ENCODE measurements at places on chromosomes 6 and 20.
A peak's percentile ranks its signal among the peaks of the same experiment; 100 is the strongest.

GRCh38 chr6:7000825-7001777 lies 106.7 kb upstream of the RREB1 start:
- DNase-seq = no peak

DNA sequence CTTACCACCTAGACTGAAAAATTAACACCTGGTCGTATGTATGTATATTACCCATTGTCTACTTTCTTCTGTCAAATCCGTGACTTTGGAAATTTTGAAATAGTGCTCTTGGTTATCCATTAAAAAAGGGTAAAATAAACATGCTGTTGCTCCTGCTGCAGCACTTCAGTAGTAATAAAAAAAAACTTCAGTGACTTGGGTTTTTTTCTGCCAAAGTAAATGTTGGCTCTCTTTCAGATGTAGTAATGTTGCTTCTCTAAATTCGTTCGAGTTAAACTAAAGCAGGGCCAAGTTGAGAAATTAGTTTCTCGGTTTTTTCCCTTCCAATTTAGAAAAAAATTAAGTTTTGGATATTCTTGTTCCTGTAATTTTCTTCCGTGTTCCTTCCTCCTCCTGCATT lies 34.2 kb downstream of the JARID2 start:
- DNase-seq = no peak

- peak; percentile 28 for DNase-seq
Observed at GRCh38 chr6:14876778-14877613, 368.9 kb upstream of the JARID2 start.

DNA sequence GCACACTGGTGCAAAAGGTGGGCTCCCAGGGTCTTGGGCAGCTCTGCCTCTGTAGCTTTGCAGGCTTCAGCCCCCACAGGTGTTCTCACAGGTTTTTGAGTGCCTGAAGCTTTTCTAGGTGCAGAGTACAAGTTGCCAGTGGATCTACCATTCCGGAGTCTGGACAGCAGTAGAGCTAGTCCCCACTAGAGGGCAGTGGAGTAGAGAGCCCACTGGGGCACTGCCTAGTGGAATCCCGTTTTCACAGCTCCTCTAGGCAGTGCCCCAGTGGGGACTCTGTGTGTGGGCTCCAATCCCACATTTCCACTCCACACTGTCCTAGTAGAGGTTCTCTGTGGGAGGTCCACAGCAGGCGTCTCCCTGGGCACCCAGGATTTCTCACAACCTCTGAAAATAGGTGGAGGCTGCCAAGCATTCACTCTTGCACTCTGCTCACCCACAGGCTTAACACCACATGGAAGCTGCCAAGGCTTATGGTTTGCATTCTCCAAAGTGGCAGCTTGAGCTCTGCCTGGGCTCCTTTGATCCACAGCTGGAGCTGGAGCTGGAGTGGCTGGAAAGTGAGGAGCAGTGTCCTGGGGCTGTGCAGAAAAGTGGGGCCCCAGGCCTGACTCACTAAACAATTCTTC lies 86.3 kb upstream of the PROKR2 start:
- peak; percentile 8 for DNase-seq

- DNase-seq = no peak
Observed at GRCh38 chr6:52491203-52492069, 71.3 kb downstream of the EFHC1 start.

GRCh38 chr6:135913785-135914184 lies 62.3 kb downstream of the PDE7B start:
- DNase-seq = no peak

DNA sequence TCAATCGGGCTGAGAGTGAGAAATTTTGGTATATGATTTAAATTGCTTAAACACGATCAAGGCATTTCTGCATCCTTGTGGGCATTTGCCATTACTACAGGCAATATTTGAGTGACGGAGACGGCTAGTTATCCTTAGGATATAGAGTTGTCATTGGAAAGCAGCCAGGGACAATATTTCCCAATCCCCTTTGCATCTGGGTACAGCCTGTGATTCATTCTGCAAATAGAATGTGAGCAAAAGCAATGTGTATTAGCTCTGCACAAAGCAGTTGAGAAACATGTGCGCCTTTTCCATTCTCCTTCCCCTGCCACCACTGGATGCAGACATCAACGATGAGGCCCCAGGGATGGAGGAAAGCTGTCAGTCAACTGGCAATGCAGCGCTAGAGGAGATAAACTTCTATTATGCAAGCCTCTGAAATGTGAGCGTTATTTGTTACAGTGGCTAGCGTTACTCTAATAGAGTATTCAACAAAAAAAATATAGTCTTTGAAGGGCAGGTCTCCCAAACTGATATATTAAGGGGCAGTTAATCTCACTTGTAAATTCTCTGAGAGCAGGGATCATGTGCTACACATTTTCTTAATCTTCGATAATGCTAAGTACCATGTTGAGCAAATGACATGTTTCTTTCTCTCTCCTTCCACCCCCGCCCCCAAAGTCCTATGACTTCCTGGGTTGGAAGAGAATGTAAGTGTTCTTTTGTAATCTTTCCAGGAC lies 37.1 kb upstream of the NCOA3 start:
- DNase-seq = no peak

DNA sequence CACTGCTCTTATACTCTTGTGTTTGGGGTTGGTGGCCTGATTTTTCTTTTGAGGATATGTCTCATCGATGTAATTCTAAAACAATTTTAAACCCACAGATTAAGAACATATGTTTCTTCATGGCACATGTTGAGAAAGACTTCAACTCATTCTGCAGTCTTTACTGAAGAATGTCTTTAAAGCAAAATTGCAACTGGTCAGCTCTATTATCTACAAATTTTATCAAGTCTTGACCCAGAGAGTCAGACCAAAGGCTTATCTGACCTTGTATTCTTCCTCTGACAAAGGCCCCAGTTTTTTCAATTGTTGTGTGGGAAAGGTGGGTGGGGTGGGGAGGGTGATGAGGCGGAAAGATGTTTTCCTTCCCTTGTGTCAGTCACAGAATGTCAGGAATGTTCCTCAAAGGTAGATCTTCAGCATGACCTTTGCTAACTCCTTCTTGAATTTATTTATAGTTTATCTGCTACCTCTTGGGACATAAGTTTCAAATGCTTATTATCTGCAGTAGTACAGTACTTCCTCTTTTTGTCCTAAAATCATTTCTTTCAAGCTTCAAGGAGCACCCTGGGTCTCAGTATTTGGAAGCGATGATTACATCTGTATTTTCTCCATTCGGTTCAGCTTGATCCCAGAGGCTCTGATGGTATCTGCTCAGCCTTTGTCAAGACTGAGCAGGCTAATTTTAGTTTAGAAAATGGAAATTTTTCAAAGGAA lies 63.2 kb upstream of the TIAM2 start:
- DNase-seq = no peak

DNA sequence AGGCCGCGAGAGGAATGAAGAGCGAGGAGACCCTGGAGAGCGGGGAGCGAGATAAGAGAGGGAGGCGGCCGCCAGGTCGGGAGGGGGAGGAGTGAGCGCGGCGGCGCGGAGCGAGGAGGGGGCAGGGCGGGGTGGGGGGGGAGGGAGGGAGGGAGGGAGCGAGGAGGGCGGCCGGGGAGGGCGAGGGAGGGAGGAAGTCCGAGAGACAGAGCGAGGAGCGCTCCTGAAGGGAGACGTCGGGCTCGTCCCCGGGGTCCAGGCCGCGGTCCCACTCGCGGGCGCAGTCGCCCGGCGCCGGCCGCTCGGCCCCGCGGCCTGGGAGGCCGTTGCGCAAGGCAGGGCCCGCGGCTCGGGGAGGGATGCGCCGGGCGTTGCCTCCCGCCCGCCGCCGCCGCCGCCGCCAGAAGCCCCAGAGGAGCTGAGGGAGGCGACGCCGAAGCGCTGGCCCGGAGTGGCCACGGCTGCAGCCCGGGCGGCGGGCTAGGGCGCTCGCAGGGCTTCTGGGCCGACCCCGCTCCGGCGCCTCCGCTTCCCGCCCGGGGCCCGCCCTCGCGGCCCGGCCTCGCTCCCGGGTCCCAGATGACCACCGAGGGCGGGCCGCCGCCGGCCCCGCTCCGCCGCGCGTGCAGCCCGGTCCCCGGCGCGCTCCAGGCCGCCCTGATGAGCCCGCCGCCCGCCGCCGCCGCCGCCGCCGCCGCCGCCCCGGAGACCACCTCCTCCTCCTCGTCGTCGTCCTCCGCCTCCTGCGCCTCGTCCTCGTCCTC lies at the start of gene FOXF2:
Gene FOXF2 (plus strand): TSS at position 208 of the 764 bp plus-strand sequence. CDS start 372 bp downstream, at position 580.
- DNase-seq = no peak

GRCh38 chr20:35839904-35840303 lies 68.1 kb downstream of the PHF20 start:
- DNase-seq = no peak

DNA sequence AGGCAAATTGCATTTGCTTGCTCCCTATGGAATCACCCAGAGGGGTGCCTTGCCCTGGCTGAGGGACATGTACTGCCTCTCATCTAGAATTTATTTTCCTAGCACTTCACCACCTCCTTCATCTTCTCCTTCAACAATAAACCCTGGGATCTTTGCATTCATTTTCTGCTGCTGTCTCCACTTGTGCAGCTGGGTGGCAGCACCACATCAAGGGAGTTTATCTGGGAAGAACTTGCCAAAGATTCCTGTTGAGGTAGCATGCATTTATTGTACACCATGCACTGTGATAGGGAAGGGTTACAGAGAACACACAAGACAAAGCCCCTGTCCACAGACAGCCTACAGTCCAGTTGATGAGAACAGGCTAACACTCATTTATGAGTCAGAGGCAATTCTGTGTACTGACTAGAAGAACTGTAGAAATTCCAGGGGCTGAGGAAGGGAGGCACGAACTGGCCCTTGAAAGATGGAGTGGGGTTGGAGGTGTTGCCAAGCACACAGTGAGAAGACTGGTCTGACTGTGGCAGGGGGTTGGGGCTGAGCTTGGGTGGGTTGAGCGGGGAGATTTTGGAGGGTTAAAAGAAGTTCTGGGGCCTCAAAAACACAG lies 17.5 kb downstream of the C20orf173 start:
- DNase-seq = no peak

All from activated naive CD8-positive, alpha-beta T cell treated with anti-CD3 and anti-CD28 coated beads for 36 hours (primary cell).